CD4-positive, alpha-beta T cell (primary cell): ENCODE measurements at places on chromosomes 3 and 15.
A peak's percentile ranks its signal among the peaks of the same experiment; 100 is the strongest.

DNA sequence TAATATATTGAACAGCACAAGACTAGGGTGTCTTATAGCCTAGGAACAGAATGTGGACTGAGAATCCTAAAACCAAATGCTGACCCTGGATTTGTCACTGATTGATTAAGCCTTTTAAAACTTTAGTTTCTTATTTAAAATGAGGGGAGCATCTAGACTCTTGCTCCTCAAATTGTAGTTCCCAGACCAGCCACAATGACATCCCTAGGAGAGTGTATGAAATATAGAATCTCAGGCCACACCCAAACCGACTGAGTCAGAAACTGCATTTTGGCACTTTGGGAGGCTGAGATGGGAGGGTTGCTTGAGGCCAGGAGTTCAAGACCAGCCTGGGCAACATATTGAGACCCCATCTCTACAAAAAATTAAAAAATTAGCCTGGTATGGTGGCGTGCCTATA lies 287.8 kb upstream of the UMPS start:
- no peak overlapping the region for H3K4me3 ChIP-seq
- H3K36me3 ChIP-seq: no peaks in the 10 kb centered on the region
- H3K4me1 ChIP-seq: no peaks in the 10 kb centered on the region
- H3K27ac ChIP-seq: no peak overlapping the region

DNA sequence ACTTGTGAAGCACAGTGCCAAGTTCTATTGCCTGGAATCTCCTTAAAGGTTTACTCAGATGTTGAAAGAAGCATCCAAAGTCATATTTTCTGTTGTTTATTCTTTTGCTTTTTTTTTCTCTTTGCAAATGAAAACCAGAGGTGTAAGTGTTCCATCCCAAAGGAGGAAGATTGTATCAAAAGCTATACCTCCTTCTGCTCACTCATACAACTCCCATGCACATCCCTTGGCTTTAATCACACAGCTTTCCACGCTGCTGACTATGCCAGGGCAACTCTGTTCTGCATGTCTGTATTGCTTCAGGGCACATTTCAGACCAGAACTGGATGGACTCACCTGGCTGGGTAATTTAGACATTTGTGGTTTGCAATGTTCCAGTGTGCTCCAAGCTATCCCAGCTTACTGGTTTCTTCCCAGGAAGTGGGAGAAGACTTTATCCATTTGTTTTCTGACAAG lies 399.6 kb upstream of the TBL1XR1 start:
- no peaks in the 10 kb centered on the region for H3K36me3 ChIP-seq
- DNase-seq: no peak
- no peak overlapping the region for H3K4me3 ChIP-seq
- H3K27me3 ChIP-seq: no peaks in the 10 kb centered on the region
- peak overlapping the region; percentile 79 for H3K27ac ChIP-seq

- H3K36me3 ChIP-seq: no peaks in the 10 kb centered on the region
- no peak overlapping the region for H3K4me3 ChIP-seq
Observed at GRCh38 chr15:57586661-57587424, 4.9 kb upstream of the MYZAP start.

- H3K4me1 ChIP-seq: peaks cover 17% of the 10 kb centered on the region
- DNase-seq: no peak
- H3K36me3 ChIP-seq: no peaks in the 10 kb centered on the region
- H3K27ac ChIP-seq: peak overlapping the region; percentile 10
Observed at GRCh38 chr15:78937132-78937739, 7.6 kb downstream of the CTSH start.

DNA sequence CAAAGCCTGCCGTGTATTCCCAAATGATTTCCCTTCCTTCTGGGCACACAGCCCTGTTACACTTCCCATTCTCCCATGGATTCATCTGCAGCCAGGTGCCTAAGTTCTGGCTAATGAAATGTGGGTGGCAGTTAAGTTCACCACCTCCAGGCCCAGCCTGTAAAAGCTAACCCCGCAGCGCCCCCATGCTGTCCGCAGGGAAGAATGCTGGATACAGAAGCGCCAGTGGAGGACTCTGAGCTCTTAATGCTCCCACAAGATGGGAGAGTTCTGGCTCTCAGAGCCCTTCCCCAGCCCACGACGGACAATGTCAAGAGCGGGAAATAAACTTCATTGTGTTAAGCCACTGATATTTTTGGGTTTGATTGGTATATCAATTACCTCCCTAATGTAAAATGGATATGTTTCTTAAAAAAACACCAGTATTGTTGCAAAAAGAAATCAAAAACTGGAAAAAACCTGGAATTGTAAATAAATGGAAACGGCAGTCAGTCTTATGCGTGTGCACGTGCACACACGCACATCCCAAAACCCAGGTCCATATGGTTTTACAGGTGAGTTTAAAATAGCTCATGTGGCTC lies 37.7 kb upstream of the FGD5 start:
- peak; percentile 35 for DNase-seq
- no peak overlapping the region for H3K4me3 ChIP-seq
- H3K36me3 ChIP-seq: no peaks in the 10 kb centered on the region
- H3K27ac ChIP-seq: no peak overlapping the region

- H3K4me1 ChIP-seq: no peaks in the 10 kb centered on the region
- H3K27me3 ChIP-seq: no peaks in the 10 kb centered on the region
- no peak for DNase-seq
- H3K36me3 ChIP-seq: no peaks in the 10 kb centered on the region
- H3K27ac ChIP-seq: no peak overlapping the region
Observed at GRCh38 chr3:112651516-112651915, 10.6 kb upstream of the CCDC80 start.

GRCh38 chr3:4581920-4582611 lies 88.9 kb downstream of the ITPR1 start:
- H3K27me3 ChIP-seq: no peaks in the 10 kb centered on the region
- no peak overlapping the region for H3K27ac ChIP-seq

GRCh38 chr3:129626744-129627349 lies 20.4 kb upstream of the PLXND1 start:
- H3K27ac ChIP-seq: no peak overlapping the region
- peak overlapping the region; percentile 66 for H3K4me3 ChIP-seq
- peak; percentile 32 for DNase-seq
- peaks cover 28% of the 10 kb centered on the region for H3K4me1 ChIP-seq
- no peaks in the 10 kb centered on the region for H3K36me3 ChIP-seq

- no peak overlapping the region for H3K4me3 ChIP-seq
- peak; percentile 24 for DNase-seq
- H3K4me1 ChIP-seq: no peaks in the 10 kb centered on the region
- no peaks in the 10 kb centered on the region for H3K36me3 ChIP-seq
- no peaks in the 10 kb centered on the region for H3K27me3 ChIP-seq
Observed at GRCh38 chr3:192929755-192930547, 12.3 kb upstream of the MB21D2 start.

DNA sequence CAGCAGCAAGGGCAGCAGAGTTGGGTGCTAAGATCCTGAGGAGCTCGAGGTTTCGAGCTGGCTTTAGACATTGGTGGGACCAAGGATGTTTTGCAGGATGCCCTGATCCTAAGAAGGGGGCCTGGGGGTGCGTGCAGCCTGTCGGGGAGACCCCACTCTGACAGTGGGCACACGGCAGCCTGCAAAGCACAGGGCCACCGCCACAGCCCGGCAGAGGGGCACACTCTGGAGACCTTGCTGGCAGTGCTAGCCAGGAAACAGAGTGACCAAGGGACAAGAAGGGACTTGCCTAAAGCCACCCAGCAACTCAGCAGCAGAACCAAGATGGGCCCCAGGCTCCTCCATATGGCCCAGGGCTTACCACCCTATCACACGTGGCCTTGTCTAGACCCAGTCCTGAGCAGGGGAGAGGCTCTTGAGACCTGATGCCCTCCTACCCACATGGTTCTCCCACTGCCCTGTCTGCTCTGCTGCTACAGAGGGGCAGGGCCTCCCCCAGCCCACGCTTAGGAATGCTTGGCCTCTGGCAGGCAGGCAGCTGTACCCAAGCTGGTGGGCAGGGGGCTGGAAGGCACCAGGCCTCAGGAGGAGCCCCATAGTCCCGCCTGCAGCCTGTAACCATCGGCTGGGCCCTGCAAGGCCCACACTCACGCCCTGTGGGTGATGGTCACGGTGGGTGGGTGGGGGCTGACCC lies 18.8 kb downstream of the SEC61A1 start:
- no peak overlapping the region for H3K27ac ChIP-seq
- H3K4me1 ChIP-seq: peaks cover 10% of the 10 kb centered on the region
- H3K36me3 ChIP-seq: peaks cover 71% of the 10 kb centered on the region
- no peak for DNase-seq
- H3K4me3 ChIP-seq: no peak overlapping the region

GRCh38 chr15:55695432-55695831 lies 47.5 kb downstream of the PRTG start:
- DNase-seq: no peak
- no peaks in the 10 kb centered on the region for H3K4me1 ChIP-seq
- H3K27me3 ChIP-seq: no peaks in the 10 kb centered on the region
- no peak overlapping the region for H3K27ac ChIP-seq
- no peaks in the 10 kb centered on the region for H3K36me3 ChIP-seq
- H3K4me3 ChIP-seq: no peak overlapping the region

- H3K27ac ChIP-seq: no peak overlapping the region
- H3K27me3 ChIP-seq: no peaks in the 10 kb centered on the region
- H3K36me3 ChIP-seq: no peaks in the 10 kb centered on the region
- DNase-seq: no peak
- H3K4me3 ChIP-seq: no peak overlapping the region
Observed at GRCh38 chr3:198025644-198026043, 65.6 kb downstream of the LMLN start.

- no peak overlapping the region for H3K27ac ChIP-seq
- DNase-seq: no peak
- H3K4me3 ChIP-seq: no peak overlapping the region
- H3K36me3 ChIP-seq: no peaks in the 10 kb centered on the region
- peaks cover 4% of the 10 kb centered on the region for H3K27me3 ChIP-seq
Observed at GRCh38 chr15:84022516-84022915, 213.1 kb upstream of the GOLGA6L4 start.

DNA sequence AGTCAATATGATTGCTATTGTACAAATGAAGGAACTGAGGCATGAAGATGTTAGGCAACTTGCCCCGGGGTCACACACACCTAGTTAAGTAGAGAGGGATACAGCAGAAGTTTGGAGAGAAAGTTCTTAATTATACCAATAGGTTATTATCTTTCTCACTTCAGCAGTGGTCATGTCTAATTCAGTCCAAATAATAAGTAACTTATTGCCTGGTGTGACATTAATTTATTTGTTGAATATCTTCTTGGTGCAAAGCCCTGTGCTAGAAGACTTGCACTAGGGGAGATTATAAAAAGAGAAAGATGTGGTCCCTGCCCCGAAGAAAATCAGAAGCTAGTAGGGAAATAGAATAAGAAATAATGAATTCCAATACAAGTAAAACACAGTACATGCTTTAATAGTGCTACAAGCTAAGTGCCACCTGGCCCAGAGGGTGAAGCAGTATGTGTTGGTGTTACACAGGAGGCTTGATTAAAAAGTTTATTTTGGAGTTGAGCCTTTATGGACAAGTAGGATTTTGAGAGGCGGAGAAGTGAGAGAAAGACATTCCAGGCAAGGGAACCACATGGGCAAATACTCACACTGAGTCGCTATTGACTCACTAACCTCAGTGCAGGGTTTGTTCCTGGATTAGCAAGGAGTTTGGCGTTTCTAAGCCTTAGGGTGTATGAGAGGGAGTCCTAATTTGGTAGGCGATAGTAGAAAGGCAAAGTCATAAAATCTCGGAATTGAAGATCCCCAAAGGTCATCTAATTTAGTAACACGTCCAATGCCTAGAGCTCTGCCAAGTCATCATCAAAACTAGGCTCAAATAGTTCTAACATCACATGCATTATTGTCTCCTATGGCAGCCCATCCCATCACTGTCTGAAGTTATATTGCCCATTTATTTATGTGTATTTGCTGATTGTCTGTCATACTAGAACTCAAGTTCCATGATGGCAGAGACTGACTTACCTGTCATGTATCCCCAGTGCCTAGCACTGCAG lies 19.2 kb upstream of the GSK3B start:
- no peaks in the 10 kb centered on the region for H3K4me1 ChIP-seq
- H3K36me3 ChIP-seq: no peaks in the 10 kb centered on the region
- no peaks in the 10 kb centered on the region for H3K27me3 ChIP-seq

GRCh38 chr3:122077293-122078234 lies 22.4 kb downstream of the CD86 start:
- H3K27me3 ChIP-seq: no peaks in the 10 kb centered on the region
- H3K36me3 ChIP-seq: no peaks in the 10 kb centered on the region
- H3K4me1 ChIP-seq: peaks cover 4% of the 10 kb centered on the region
- no peak for DNase-seq
- H3K4me3 ChIP-seq: no peak overlapping the region
